Suppressor macrophage treated with lipopolysaccharide for 1 hour (primary cell): ENCODE measurements at places on chromosomes 3 and 15.

DNA sequence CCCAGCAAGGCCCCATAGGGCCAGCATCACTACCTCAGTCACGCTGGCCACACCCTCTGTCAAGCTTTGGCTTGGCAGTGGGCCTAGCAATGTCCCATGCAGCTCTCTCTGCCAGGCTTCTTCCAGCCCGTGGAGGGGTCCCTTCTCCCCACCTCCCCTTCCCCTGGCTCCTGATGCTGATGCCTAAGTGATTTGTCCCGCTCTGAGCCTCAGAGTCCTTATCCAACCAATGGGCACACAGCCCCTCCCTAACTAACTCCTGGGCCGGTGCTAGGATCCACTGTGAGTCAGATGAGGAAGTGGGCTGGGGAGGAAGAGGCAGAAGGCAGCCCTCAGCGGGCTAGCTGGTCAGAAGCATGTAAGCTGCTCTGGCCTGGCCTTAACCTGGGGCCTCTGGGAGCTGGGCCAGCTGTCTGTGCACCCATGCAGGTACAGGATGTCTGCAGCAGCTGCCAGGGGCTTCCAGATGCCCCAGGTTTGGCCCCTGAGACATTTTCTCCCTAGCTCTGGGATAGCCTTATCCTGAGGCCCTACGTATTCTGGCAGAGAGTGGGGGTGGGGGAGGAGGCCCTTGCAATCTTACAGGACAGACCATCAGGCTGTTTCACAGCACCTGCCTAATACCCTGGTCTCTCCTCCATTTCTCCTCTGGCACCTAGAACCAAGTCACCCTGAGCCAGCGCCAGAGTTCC is 740 bp upstream of the ZBTB47 start:
- peak; percentile 83 for DNase-seq

GRCh38 chr3:42515391-42515916 is 13.0 kb downstream of the VIPR1 start:
- no peak for DNase-seq

DNA sequence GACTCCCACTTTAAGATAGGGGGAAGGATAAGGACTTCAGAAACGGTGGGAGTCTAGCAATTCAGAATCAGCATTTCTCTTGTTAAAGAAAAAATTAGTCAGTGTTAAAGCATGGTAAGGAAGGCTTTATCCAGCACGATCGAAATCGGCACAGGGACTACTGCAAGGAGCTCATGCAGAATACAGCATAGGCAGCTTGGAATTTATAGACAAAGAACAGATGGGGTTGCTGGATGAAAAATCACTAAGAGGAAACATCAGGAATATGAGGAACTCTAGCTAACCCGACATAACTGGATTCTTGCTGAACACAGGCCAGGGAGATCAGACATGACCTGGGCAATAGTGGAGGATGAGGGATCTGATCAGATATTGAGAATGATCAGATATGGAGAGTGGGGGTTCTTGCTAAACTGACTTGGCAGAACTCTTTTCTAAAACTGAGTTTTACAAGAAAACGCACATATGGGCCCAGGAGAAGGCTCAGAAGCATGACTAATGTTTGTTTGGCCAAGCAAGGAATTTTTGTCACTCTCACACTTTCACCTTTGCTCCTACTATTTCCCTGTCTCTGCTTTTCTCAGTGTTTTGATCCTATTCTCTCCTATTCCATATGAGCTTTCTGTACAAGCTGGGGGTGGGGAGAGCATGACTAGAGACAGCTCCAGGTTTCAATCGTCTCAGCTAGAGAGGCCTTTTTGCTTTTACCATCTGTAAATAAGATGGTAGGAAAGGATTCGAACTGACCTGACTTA is 3.9 kb upstream of the PLCH1 start:
- no peak for DNase-seq

GRCh38 chr3:52090933-52091468 is 34.6 kb upstream of the DUSP7 start:
- no peak for DNase-seq

DNA sequence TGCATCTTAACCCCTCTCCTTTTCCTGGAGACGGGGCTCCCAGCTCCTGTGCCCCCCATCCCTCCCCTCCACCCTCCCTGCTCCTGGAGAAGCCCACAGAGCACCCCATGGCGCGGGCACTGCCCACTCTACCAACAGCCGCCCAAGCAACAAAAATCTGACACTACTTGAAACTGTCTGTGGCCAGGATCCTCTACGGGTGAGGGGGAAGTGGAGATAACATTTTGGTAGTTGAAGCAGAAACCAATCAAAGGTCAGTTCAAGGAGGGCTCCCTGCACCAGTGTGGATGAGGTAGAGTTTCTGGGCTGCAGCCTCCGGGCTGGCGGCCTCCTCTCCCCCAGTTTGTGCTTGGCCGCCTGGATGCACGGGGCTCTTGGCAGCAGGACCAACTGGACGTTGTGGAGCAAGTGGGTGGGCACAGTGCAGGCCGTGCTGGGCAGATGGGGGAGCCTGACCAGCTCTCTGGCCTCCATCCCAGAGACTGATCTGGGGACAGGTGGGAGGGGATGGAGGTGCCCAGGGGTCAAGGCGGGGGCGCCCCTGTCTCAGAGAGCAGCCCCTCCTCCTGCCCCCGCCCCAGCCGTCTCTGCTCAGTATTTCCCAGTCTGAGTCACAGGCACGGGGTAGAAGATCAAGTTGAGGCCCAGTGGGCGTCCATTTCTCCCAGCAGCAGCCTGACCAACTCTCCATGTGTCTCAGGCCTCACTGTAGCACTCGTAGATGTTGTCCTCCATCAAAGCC is 12.8 kb downstream of the H1-8 start:
- DNase-seq, result peak; percentile 47
